Neural crest cell (in vitro differentiated cells): ENCODE measurements at places on chromosomes 7 and 10. TPM values are rescaled to one million over a fixed set of nuclear protein-coding genes. Genes with fewer than 3 reads are reported as not detected.

The FHIP2A gene
- total RNA-seq: 14.4 and 17.0 TPM in 2 replicates

The APBB1IP gene
- not detected in 2 replicates for total RNA-seq

The ARPC1A gene
- 214 and 216 TPM in 2 replicates for total RNA-seq

The AQP1 gene
- 0.48 and 1.4 TPM in 2 replicates for total RNA-seq

The CALHM3 gene
- not detected in 2 replicates for total RNA-seq

The PPP1R3C gene
- total RNA-seq: 2.9 and 3.6 TPM in 2 replicates

The CYP2C9 gene
- total RNA-seq: not detected in 2 replicates

The TASOR2 gene
- total RNA-seq: 49.1 and 49.8 TPM in 2 replicates

The ANLN gene
- total RNA-seq: 85.5 and 87.1 TPM in 2 replicates

The MSRB2 gene
- 24.6 and 28.9 TPM in 2 replicates for total RNA-seq

The DPP6 gene
- total RNA-seq: 1.6 and 2.2 TPM in 2 replicates

The PI4K2A gene
- 19.3 and 19.4 TPM in 2 replicates for total RNA-seq

The RET gene
- 1.6 and 2.5 TPM in 2 replicates for total RNA-seq

The SSC4D gene
- total RNA-seq: 1.0 and 1.1 TPM in 2 replicates

The LRRD1 gene
- 0.57 and 0.58 TPM in 2 replicates for total RNA-seq

The UCN3 gene
- not detected in 2 replicates for total RNA-seq

The LARP4B gene
- total RNA-seq: 75.2 and 75.4 TPM in 2 replicates

The PLXNA4 gene
- total RNA-seq: 21.7 and 22.9 TPM in 2 replicates

The LMTK2 gene
- total RNA-seq: 18.8 and 19.2 TPM in 2 replicates

The CALCR gene
- total RNA-seq: 0.07 TPM in 1 of 2 replicates, not detected in the other

The ZNF365 gene
- 1.0 and 1.1 TPM in 2 replicates for total RNA-seq

The HOXA7 gene
- 7.1 and 8.8 TPM in 2 replicates for total RNA-seq

The GPR26 gene
- not detected in 2 replicates for total RNA-seq

The TMEM236 gene
- total RNA-seq: 0.05 TPM in 1 of 2 replicates, not detected in the other

The C10orf90 gene
- 0.25 and 0.89 TPM in 2 replicates for total RNA-seq

The BHLHA15 gene
- total RNA-seq: not detected in 2 replicates

The HECW1 gene
- 2.8 and 3.6 TPM in 2 replicates for total RNA-seq

The CD36 gene
- 0.23 and 0.40 TPM in 2 replicates for total RNA-seq

The LIPJ gene
- total RNA-seq: not detected in 2 replicates

The ZNF138 gene
- total RNA-seq: 17.3 and 18.5 TPM in 2 replicates

The NUTM2E gene
- 1.6 and 2.0 TPM in 2 replicates for total RNA-seq

The TMEM178B gene
- 19.7 and 22.1 TPM in 2 replicates for total RNA-seq

The VPS37D gene
- total RNA-seq: 10.0 and 10.1 TPM in 2 replicates
